NCI-H524 treated with DMSO at 0.1 percent for 48 hours (cell line): ENCODE measurements at places on chromosomes 2 and 18.

DNA sequence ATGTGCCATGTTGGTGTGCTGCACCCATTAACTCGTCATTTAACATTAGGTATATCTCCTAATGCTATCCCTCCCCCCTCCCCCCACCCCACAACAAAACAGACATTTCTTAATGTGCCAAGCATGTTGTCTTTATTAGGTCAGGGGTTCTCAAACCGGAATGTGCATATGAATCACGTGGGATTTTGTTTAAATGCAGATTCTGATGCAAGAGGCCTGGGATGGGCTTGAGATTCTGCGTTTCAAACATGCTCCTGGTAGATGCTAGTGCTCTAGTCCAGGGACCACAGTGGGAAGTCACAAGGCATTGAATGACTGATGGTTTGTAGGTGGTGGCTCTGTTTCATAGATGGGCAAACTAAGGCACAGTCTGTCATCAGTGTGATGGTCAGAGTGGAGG, 184.7 kb downstream of the SMAD7 start:
- no peak for DNase-seq

- DNase-seq: peak; percentile 1
These were observed 98.2 kb upstream of the HNMT start for GRCh38 chr2:137865954-137866540.

DNA sequence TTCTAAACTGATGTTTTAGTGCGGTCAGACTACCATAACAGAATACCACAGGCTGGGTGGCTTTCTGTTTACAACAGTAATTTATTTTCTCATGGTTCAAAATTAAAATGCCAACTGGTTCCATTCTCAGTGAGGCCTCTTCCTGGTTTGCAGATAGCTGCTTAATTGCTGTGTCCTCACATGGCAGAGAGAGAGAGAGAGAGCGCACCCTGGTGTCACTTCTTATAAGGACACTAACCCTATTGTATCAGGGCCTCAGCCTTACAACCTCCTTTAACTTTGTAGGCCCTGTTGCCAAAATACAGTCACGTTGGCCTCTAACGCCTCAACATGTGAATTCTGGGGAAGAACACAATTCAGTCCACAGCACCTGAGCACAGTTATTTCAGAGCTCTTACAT, 37.5 kb upstream of the ZNF385B start:
- DNase-seq: no peak

DNA sequence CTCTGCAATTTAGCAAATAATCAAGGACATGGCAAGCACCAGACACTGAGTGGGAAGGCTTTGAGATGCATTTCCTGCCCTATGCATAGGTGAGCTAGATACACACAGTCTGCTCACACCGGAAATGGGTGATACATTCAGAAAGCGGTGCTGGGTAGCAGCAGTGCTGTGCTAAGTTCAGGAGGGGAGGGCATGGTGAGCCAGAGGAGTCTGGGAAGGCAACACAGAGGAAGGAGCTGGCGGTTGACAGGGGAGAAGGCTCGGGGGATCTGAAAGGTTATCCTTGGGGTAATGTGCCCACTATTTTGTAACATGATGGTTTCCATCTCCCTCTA, 57.4 kb upstream of the EPAS1 start:
- DNase-seq: no peak

GRCh38 chr2:196268538-196269338, 97.4 kb upstream of the STK17B start:
- no peak for DNase-seq

GRCh38 chr2:187500585-187501359, 52.7 kb upstream of the CALCRL start:
- no peak for DNase-seq

DNA sequence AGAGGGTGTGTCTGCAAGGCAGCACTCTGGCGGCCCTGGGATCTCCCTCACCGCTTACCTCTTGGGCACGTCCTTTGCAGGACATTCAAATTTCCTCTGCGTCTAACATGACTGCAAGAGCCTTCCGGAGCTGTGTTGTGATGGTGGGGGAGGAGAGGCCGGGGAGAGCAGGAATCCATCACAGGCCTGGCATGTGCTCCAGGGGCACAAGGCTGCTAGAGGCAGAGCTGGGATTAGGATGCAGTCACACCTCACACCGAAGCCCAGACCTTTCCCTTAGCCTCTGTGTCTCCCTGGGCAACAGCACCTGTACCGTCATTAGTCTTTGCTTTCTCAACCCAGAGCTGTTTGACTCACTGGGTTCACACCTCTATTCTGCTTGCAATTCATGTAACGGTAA, 111.3 kb downstream of the CMPK2 start:
- no peak for DNase-seq

- no peak for DNase-seq
These were observed 693.1 kb downstream of the DCC start for GRCh38 chr18:53033128-53033527.

DNA sequence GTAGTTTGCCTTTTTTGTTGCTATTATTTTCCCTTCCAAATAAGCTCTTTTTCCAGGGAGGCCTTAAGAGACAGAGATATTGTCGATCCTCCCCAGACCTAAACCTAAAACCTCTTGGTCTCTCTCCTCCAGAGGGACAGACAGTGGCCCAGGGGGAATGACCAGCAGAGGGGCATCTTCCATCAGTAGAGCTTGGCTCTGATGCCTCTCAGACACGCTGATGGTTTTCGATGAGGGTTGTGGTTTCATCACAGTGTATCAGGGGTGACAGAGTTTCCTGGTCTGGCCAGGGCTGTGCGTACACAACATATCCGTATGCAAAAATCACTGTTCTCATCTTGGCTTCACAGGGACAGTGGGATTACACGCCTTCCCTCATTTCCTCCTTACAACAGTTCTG, 68.6 kb downstream of the GATA6 start:
- DNase-seq: no peak

GRCh38 chr2:235594964-235595363, 101.1 kb downstream of the AGAP1 start:
- DNase-seq: no peak

DNA sequence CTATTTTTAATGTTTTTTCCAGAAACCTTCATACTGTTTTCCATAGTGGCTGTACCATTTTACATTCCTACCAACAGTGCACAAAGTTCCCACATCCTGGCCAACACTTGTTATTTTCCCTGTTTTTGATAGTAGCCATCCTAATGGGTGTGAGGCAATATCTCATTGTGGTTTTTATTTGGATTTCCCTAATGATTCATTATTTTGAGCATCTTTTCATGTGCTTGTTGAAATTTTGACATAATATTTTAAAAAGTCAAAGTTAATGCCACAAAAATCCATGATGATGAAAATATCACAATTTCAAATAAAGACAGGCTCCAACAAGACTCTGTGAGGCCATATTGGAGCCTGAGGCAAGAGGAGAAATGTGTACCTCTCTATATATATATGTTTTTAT, 50.2 kb downstream of the VWA3B start:
- no peak for DNase-seq

- no peak for DNase-seq
These were observed 190.4 kb upstream of the LRRTM4 start for GRCh38 chr2:77712601-77713000.

DNA sequence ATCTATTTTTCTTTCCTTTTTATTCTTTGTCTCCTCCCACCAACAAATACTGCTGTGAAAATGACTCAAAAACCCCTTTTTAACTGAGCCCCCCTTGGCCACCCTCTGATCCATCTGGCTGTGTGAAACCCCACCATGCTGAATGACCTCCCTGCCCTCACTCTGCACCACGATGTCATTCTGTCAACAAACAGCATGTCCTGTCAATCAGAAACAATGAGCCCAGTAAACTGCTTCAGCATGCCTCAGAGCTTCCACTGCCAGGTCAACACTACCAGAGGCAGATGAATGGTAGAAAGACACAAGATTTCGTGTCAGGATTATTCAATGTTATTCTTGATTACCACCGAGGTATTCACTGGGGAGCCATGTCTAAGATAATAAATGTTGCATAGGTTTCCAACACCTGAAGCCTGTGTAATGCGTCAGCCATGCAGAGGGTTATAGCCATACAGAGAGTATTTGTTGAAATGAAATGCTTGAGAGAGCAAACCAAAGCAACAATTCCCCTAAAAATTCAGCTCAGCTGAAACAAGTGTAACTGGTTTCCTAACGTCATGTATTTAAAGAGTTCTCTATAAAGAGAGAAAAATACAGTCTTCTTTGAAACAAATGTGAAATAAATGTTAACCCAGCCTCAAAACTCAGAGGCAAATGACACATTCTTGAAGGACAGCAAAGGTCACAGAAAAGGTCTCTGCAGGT, 76.7 kb downstream of the LRP2 start:
- no peak for DNase-seq

- DNase-seq: no peak
These were observed 40.0 kb upstream of the ITGA6 start for GRCh38 chr2:172387361-172387760.

DNA sequence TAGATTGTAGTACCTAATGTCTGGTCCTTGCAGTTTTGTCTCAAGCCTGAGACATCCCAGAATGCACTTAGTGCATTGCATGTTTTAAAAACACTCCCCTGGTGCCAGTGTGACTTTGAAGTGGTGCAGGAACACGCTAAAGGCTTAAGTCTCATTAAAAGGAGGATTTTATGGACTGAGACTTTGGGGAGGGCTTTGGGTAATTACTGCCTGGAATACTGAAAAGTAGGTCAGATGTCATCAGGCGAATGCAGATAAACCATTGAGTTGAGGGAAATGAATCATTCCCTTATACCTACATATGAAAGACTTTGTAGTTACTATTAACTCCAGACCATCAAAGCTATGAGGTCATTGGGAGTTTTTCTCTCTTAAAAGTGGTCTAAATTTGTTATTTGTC, 3.0 kb upstream of the OSBPL1A start:
- no peak for DNase-seq

DNA sequence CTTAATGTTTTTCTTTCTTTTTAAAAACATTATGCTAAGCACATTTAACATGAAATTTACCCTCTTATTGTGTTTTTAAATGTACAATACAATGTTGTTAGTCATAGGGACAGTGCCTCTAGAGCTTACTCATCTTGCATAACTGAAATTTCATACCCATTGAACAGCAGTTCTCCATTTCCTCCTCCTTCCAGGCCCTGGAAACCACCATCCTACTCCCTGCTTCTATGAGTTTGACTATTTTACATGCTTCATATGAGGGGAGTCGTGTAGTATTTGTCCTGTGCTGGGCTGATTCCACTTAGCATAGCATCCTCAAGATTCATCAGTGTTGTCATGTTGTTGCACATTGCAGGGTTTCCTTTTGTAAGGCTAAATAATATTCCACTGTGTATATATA, 92.6 kb downstream of the SPATS2L start:
- DNase-seq: no peak

DNA sequence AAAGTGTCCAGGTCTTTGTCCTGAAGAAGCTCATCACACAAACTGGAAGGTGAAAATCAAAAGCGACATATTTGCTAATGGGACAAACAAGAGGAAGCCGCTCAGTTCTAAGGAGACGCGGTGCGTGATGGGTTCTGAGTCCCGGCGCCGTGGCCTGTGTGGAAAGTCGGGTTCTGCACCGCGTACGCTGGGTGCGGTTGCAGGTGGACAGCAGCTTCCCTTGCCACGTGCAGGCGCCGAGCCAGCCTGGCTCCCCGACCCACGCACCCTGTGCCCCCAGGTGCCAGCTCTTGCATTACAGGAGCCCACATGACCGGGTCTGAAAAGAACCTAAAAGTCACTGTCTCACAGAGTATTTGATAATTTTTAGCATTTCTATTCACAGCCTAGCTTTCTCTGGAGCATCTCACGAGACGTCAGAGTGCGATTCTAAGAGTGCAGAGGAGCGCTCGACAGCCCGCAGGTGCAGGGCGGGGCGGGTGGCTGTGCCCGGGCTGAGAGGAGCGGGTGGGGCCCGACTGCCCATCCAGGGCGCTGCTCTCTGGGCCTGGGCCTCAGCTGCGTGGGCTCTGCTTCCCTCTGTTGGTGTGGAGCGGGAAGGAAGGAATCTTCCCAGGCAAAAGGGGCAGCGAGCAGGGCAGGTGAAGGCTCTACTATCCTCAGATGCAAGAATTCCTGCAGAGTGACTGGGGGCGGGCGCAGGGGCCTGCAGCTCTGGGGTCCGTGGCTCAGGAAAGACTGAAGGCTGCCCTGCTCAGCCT, 39.4 kb downstream of the MYT1L start:
- DNase-seq: no peak

GRCh38 chr2:69253112-69253511, 133.9 kb downstream of the GFPT1 start:
- DNase-seq: no peak

GRCh38 chr18:9890196-9890595, 4.4 kb downstream of the TXNDC2 start:
- DNase-seq: no peak

DNA sequence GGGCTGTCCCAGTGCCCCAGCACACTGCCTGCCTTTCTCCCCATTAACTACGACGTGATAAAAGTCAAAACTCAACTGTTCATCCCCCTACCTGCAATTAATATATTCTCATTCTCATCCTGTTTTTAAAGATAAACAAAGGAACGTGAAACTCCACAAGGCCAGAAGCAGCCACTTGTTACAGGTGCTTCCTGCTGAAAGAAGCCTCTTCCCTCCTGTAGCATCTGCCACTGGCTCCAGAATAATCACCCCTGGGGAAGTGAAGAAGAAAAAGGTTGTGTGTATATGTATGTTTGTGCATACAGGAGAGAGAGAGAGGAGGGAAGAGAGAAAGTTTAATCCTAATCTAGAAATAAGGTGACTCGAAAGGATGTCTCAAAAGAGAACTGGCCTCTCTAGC, 27.1 kb downstream of the KIAA2012 start:
- DNase-seq: no peak

GRCh38 chr2:134512734-134513464, 205.9 kb downstream of the TMEM163 start:
- no peak for DNase-seq

GRCh38 chr2:45979065-45979464, 318.1 kb upstream of the EPAS1 start:
- no peak for DNase-seq

- no peak for DNase-seq
These were observed 31.0 kb downstream of the CELF4 start for GRCh38 chr18:37534627-37535026.

- no peak for DNase-seq
These were observed 510.9 kb upstream of the NRP2 start for GRCh38 chr2:205171261-205171940.

GRCh38 chr18:50281972-50282520, 723 bp upstream of the MBD1 start:
- DNase-seq: no peak

DNA sequence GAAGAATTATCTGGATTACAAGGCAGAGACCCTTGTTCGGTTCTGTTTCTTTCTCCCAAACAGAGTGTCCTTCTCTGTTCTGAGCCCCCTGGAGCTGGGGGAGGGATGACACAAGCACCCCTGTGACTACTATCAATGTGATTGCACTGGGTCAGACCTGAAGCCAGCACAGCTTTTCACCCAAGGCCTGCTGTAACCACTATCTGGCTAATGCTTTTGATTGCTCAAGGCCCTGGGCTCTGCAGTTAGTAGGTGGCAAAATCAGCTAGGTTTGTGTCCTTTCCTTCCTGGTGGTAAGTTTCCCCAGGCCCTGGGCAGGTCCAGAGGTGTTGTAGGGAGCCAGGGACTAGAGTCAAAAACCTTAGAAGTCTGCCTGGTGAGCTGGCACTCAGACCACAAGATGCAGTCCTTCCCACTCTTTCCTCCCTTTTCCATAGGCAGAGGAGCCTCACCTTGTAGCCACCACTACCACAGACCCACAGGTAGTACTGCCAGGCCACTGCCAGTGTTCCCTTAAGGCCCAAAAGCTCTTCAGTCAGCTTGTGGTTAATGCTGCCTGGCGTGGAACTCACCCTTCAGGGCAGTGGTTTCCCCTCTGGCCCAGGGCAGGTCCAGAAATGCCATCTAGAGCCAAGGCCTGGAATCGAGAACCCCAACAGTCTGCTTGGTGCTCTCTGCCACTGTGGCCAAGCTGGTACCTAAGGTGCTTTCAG, 83.0 kb downstream of the FAM117B start:
- DNase-seq: no peak

- DNase-seq: no peak
These were observed 176.0 kb upstream of the COL3A1 start for GRCh38 chr2:188798159-188798558.
